ENCODE measurements at places on chromosomes 7 and 10. TPM values are rescaled to one million over a fixed set of nuclear protein-coding genes. Genes with fewer than 3 reads are reported as not detected.

- no peak for DNase-seq
Observed at GRCh38 chr7:148156233-148156632, 434.3 kb upstream of the C7orf33 start.

DNA sequence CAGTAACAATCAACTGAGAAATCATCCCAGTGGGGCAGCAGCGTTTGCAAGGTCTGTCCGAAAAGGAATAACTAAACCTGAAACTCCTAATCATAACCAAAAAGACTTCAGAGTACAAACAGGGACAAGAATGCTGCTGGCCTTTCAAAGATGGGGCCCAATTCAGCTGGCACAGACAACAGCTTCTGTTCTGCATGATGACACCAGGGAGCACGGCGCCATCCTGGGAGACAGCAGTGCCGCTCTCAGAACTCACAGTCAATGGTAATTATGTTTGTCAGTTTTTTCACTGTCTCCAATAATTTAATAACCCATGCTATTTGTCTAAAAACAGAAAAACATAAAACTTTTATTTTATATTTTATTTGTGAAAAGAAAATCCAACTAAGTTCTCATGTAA lies 90.0 kb downstream of the LARP4B start:
- no peak for DNase-seq

DNA sequence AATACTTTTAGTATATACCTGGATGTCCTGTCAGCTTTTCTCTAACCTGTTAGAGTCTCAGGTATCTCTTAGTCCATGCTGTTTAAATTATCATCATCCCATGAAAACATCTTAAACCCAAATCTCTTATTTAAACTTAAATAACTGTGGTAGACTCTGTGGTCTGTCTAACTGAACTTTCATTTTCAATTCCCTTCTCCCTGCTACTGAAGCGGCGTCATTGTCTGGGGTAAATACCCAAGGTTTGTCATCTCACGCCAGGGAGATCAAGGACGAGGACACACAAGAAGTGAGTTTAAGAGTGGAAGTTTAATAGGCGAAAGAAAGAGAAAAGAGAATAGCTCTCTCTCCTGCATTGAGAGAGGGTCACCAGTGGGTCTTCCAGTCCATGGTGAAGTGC lies 804.4 kb upstream of the CELF2 start:
- no peak for DNase-seq

DNA sequence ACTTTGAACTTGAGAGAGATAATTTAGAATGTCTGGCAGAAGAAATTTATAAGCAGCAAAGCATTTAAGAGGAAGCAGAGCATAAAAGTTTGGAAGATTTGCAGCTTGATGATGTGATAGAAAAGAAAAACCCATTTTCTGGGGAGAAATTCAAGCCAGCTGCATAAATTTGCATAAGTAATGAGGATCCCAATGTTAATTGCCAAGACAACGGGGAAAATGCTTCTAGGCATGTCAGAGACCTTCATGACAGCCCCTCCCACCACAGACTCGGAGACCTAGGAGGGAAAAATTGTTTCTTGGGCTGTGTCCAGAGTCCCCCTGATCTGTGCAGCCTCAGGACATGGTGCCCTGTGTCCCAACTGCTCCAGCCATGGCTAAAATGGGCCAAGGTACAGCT lies 263.6 kb upstream of the POT1 start:
- DNase-seq = no peak

The UNCX gene
- total RNA-seq = not detected

The SCART1 gene
- 0.30 TPM for total RNA-seq

The MACC1 gene
- 0.16 TPM for total RNA-seq

All from Right ventricle myocardium inferior (tissue), 1 donor.